ENCODE measurements at places on chromosomes 12 and 14.

DNA sequence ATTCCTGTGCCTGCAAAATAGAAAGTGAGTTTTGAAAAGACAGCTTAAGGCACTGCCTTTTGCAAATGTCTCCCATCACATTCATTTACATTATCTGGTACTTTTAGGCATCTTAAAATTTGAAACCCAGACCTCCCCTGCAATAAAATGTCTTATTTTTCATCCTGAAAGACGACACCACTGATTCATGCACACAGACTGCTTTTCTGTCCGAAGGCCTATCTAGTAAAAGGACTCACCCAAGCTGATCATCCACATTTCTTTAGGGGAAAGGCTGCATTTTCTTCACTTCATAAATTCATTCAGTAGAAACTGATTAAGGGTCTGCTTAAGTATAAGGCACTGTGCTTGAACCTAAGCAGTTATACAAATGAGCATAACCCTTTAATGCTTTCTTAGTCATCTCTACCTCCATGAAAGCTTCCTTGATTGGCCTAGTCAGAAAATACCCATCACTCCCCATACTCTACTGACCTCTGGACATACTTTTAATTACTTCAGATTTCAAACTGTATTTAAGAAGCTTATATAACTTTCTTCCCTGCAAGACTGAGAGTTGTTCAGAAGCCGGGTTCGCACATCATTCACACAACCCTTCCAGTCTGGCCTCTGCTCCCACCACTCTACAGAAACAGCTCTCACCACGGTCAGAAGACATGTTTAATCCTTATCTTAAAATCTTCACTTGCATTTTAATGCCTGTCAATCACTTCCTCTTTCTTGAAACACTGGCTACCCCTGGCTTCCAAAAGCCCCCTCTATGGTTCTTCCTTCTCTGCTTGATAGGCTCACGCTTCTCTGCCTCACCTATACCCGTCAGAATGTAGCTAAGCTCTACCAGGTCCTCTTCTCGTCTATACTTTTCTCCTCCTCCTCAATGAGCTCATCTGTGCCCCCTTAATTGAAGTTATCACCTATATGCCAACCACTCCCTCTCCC, 288.6 kb downstream of the MED13L start:
- DNase-seq, result no peak

DNA sequence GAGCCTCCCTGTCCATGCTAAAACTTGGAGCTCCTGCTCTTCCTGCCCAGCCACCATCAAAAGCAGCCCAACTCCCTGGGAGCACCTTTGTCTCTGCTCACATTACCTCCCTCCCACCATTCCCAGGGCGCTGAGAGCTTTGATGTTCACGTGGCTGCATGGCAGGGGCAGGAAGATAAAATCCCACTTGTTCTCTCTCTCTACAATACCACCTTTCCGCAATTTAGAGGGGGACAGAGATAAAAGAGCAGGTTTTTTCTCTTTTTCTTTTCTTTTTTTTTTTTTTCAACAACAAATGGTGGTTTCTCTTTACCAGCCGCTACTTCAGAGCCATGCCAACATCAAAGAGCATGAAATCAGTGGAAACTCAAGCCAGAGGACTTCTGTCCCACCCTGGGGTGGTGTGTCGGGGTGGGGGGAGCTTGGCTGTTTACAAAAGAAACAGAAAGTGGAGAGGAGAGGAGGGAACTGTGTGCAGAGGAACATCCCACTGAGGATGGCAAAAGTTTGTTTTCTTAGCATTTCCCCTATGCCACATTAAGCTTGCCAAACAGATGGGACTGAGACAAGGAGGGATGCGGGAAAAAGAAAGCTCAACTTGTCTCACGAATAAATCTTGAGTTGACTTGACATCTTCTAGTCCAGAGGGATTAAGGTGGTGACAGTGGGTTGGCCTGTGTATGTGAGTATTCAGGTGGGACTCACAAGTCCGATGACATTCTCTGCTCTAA, 103.7 kb upstream of the NUDT4 start:
- no peak for DNase-seq

DNA sequence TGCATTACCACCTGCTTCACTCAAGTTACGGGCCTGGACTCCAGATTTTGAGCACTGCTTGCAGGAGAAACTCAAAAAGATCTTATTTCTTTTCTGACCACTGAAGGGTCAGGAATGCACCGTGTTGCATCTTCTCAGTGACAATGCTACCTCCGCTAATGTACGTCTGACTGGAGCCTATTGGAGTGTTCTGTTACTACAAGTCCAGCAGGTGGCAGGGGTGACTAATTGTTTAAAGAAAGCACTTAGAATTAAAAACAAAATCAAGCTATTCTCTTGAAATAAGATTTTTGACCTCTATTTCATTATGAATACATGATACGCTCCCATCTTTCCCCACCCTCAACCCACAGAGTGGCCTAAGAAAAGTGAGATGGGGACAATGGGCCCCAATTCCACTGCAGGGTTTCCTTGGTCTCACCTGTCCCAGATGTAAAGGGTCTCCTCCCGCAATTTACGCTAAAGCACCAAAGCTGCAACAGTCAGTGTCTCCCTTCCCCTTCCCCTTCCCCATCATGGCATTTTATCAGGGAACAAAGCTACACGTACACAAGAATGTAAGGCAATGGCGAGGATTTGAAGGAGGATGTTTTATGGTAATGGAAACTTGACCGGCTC, 2.2 kb downstream of the TBPL2 start:
- peak; percentile 24 for DNase-seq

DNA sequence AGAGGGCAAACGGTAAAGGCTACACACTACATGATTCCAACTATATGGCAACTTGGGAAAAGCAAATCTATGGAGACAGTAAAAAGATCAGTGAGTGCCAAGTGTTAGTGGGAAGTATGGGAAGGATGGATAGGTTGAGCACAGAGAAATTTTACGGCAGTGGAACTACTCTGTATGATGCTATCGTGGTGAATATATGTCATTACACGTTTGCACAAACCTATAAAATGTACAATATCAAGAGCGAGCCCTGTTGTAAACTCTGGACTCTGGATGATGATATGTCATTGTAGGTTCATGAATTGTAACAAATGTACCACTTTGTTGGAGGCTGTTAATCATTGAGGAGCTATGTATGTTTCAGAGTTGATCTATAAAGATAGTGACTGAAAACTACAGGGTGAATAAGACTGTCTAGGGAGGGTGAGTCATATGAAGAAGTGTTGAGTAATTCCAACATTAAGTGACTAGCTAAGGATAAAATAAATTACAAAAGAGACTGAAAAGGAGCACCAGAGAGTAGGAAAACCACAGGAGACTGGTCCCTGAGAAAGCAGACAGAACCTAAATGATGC, 349.2 kb upstream of the LMO3 start:
- DNase-seq, result no peak

GRCh38 chr12:108753976-108754375, 22.7 kb upstream of the CORO1C start:
- no peak for DNase-seq

DNA sequence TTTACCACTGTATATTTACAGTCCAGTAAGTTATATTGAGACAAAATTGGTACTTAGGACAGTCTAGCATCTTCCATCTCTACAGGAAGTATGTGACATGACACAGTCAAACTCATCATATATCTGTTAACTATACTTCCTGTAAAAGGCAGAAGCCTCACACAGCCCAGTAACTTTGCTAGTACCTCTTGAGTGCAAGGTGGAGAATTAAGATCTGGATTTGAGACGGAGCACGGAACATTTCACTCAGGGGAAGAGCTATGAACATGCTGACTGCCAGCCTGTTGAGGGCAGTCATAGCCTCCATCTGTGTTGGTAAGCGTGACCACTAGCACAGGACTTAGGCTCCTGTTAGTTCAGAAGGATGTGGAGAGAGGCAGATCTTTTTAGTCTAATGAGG, 333.7 kb upstream of the OR4E1 start:
- DNase-seq, result no peak

- no peak for DNase-seq
Observed at GRCh38 chr12:11773889-11774677, 124.6 kb downstream of the ETV6 start.

GRCh38 chr14:23831596-23831995, 122.0 kb upstream of the DHRS4 start:
- DNase-seq, result no peak

DNA sequence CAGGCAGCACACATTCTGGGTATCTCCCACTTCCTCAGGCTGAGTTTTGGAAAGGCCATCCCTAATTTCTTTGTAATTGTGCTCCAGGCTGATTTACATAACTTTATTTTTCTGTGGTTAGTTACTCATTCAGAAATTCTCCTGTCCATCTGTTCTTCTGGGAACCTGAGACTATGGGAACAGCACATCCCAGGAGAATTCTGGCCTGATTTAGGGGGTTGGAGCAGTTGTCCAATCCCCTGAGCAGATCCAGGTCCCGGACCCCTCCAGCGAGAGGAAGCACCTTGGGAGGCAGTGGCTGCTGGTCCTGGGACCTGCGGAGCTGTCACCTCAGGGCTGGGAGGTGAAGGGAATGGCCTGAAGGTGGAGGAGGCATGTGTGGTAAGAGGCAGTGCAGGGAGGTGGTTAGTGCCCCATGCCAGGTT, 40.4 kb downstream of the TSPAN9 start:
- DNase-seq, result no peak

- no peak for DNase-seq
Observed at GRCh38 chr12:26809611-26810285, 23.2 kb downstream of the ITPR2 start.

- DNase-seq, result no peak
Observed at GRCh38 chr14:85079842-85080730, 449.9 kb upstream of the FLRT2 start.

GRCh38 chr12:93050026-93050747, 121.1 kb upstream of the EEA1 start:
- no peak for DNase-seq

GRCh38 chr12:99029511-99030271, 384.6 kb downstream of the APAF1 start:
- no peak for DNase-seq

DNA sequence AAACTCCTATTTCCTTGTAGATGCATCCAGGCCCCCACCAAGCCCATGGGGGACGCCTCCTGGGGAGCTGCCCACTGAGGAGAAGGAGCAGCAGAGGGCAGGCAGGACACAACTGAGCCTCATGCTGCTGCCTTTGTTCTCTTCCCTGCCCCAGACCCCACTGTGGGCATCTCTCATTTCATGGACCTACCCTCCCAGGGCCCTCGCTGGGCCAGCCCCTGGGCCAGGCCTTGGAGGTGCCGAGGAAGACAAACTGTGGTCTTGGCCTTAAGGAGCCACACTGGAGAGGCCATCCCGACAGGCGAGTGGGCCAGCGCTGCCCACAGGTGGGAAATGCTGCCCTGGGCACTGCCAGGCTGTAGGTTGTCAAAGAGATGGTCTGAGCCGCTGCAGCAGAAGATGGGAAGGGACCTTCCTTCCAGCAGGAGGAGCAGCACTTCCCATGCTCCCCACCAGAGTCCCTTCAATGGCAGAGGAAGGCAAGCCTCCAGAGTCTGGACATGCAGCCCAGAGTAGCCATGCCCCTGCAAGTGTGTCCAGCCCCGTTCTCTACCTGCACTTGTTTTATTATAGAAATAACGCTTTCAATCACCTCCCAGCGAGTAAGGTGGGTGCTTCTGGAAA, 147.4 kb downstream of the BCL11B start:
- DNase-seq, result no peak

- DNase-seq, result no peak
Observed at GRCh38 chr14:35557221-35557747, 23.3 kb downstream of the INSM2 start.

- DNase-seq, result no peak
Observed at GRCh38 chr14:21215879-21216251, 53.4 kb downstream of the HNRNPC start.

- no peak for DNase-seq
Observed at GRCh38 chr14:84028080-84028604, 1501.8 kb upstream of the FLRT2 start.

DNA sequence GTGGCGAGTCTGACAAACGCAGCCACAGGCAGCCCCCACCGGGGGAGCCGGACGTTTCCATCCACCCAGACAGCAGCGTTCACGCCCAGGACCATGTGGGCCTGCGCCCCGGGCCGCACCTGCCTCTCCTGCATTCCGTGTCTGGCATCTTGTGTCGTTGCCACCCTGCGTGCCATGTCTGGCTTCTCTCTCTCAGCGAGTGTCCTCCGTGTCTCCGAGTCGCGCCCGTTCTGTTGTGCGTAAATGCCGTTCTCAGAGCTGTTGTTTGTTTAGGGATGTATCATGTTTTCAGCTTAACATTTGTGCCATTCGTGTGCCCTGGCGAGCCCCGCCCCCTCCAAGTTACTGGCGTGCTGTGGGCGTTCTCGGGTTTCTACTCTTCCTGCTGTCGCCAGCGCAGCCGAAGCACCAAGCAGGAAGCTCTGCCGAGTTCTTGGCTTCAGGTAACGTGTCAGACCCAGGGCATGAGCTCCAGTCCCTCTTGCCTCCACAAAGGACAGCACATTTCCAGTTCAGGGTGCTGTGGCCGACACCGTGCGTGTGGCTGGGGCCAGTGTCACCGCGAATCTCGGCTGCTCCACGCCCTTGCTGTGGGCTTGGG, 34.6 kb downstream of the NOC4L start:
- no peak for DNase-seq

- DNase-seq, result no peak
Observed at GRCh38 chr14:49497267-49497666, 88.9 kb downstream of the RPS29 start.

DNA sequence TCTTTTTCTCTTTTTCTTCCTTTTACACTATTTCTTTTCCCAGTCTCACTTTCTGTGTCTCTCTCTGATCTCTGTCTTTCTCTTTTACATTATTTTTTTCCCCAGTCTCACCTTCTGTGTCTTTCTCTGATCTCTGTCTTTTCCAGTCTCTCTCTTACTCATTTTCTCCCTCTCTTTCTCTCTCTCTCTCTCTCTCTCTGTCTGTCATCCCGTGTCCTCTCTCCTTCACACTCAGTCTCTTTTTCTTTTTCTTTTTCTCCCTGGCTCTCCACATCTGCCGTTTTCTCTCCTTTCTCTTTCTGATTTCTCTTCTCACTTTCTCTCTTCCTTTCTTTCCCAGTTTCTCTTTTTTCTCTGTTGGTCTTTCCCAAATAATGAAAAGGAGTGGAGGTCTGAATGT, 22.3 kb downstream of the DHRS4L2 start:
- DNase-seq, result no peak

DNA sequence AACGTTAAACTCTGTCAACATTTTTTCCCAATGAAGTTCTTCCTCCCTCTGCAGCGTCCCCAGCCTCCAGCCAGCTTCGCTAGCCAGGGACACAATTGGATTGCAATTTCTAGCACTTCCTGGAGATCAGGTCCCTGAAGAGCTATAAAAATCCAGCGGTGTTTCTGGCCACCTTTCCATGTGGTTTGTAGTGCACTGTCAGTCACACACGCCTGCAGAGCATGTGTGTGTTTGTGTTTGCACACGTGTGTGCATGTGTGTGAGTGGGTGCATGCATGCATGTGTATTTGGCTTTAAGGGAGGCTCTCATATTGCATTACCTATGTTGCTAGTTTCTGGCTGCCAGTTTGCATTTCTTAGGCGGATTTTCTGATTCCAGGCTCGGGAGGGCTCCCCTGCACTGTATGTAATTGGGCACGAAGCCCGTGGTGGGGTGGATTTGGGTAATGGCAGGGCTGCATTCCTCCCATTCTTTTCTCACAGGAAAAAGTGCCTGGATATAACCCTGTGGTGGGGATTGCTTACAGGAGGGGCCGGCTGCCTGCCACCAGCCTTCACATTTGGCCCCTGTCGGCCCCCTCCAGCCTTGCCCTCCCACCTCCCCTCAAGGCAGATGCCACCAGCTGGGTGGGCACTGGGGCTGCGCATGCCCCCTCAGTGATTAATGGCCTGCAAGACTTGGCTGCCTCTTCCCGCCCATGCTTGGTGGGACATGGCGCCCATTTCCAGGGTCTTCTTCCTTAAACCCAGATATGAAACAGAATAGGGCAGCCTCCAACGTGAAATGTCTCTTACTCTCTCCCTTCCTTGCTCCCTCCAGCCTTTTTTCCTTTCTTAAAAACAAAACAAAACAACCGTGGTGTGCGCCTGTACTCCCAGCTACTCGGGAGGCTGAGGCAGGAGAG, 74.0 kb downstream of the TSPAN9 start:
- DNase-seq, result no peak

Data from GM12891 (cell line).